RPMI7951 (cell line): ENCODE measurements at places on chromosomes 4 and X.

- no peak for DNase-seq
These were observed 219.7 kb upstream of the NDST3 start for GRCh38 chr4:117814277-117815246.

GRCh38 chrX:49184294-49185281, 1.6 kb downstream of the PRICKLE3 start:
- DNase-seq, result peak; percentile 93

DNA sequence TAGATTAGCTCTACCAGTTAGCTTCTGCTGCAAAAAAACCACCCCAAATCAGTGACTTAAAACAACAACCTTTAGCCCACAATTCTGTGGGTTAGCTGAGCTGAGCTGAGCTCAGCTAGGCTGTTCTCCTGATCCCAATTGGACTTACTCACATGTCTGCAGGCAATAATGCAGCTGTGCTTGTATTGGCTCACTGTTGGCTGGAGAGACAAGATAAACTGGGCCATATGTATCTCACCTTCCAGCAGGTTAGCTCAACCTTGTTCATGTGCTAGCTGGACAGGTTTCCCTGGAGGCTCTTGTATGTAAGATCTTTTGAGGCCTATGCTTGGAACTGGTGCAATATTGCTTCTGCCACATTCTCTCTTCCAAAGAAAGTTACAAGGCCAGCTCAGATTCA, 261.5 kb upstream of the ADGRL3 start:
- no peak for DNase-seq

- no peak for DNase-seq
These were observed 45.1 kb downstream of the UGT2A2 start for GRCh38 chr4:69594382-69594781.

DNA sequence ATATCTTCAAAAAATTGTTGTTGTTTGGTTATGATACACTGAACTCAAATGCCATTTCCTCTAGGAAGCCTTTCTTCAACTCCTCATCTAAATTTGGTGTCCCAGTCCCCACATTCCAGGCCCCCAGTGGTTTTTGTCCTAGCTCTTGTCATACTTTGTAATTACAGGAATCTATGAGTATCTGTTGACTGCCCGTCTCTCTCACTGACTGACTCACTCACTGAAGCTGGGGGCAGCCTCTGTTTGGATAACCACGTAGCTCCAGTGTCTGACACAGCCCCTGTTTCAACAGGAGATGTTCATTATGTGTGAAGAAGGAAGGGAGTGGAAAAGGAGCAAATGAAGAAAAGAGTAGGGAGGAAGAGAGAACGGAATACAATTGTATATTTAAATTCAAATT, 284.1 kb upstream of the TENM3 start:
- DNase-seq, result peak; percentile 84

- DNase-seq, result no peak
These were observed 8.1 kb upstream of the DKK2 start for GRCh38 chr4:107044170-107044569.

- DNase-seq, result no peak
These were observed at the start of gene LGI2 for GRCh38 chr4:25030277-25031076. Gene LGI2, minus strand, starts transcription at chr4:25030946. Its CDS starts 253 bp downstream, at chr4:25030693.

- peak; percentile 16 for DNase-seq
These were observed 35.8 kb downstream of the ARHGEF38 start for GRCh38 chr4:105588252-105588651.

GRCh38 chr4:58453956-58454355, 1343.8 kb upstream of the IGFBP7 start:
- DNase-seq, result no peak

- DNase-seq, result no peak
These were observed 44.2 kb upstream of the PCDH18 start for GRCh38 chr4:137576446-137576845.

GRCh38 chr4:14824189-14824588, 178.1 kb upstream of the CPEB2 start:
- DNase-seq, result no peak

DNA sequence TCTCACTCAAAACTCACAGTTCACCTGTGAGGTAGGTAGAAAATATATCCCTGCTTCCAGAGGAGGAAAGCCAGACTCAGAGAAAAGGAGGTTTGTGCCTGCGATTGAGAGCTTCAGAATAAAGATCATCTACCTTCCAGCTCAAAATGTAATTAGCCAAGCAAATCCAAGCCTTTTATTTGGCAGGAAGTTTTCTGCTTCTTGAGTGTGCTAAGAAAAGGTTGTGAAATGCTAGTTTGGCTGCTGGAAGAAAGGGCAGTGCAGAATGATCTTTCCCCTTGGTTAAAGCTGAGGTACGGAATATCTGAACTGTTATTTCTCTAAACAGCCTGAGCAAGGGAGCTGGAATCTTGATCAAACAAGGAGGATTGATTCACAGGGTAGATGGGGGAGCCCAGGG, 59.7 kb upstream of the VCX3B start:
- no peak for DNase-seq
